ENCODE measurements at places on chromosomes 11 and 22. TPM values are rescaled to one million over a fixed set of nuclear protein-coding genes. Genes with fewer than 3 reads are reported as not detected.

Gene GAL3ST1
- not detected for total RNA-seq

Gene TRPC6
- total RNA-seq = 1.5 TPM

Gene OR6T1
- not detected for total RNA-seq

Gene ARHGEF12
- 136 TPM for total RNA-seq

Gene DMC1
- total RNA-seq = 3.2 TPM

Gene CELSR1
- 1.6 TPM for total RNA-seq

Gene ATP5MG
- total RNA-seq = 135 TPM

Gene PKNOX2
- 1.1 TPM for total RNA-seq

Gene ZNF214
- total RNA-seq = 4.7 TPM

Gene RAB36
- 3.4 TPM for total RNA-seq

Gene FERMT3
- total RNA-seq = 96.3 TPM

Gene ART1
- total RNA-seq = not detected

Gene MS4A15
- not detected for total RNA-seq

Gene SMC1B
- total RNA-seq = 0.13 TPM

Gene ISX
- not detected for total RNA-seq

Gene OR8H3
- total RNA-seq = not detected

Gene OR5P2
- not detected for total RNA-seq

Gene KRTAP5-2
- not detected for total RNA-seq

Gene SLC37A2
- total RNA-seq = 0.06 TPM

Gene TTC28
- 12.2 TPM for total RNA-seq

Gene HINFP
- total RNA-seq = 12.9 TPM

Gene DEFB131B
- total RNA-seq = not detected

Gene ESAM
- 13.6 TPM for total RNA-seq

Gene NAP1L4
- total RNA-seq = 164 TPM

Gene CLCF1
- 7.7 TPM for total RNA-seq

Gene CASP5
- total RNA-seq = not detected

Gene KRTAP5-11
- not detected for total RNA-seq

Gene CCDC82
- total RNA-seq = 19.1 TPM

Gene IGSF22
- not detected for total RNA-seq

Gene ALX4
- total RNA-seq = not detected

Gene ADAMTS8
- total RNA-seq = 0.53 TPM

All from aortic smooth muscle cell (primary cell).